ENCODE measurements at places on chromosomes 3 and 15.

- DNase-seq: no peak
Measured at GRCh38 chr3:189365609-189366564, 194.1 kb downstream of the TPRG1 start.

GRCh38 chr3:15633159-15633558 lies 31.6 kb downstream of the BTD start:
- no peak for DNase-seq

GRCh38 chr3:120332646-120333045 lies 16.5 kb downstream of the LRRC58 start:
- no peak for DNase-seq

- DNase-seq: no peak
Measured at GRCh38 chr15:41851167-41851523, 12.5 kb downstream of the PLA2G4B start.

DNA sequence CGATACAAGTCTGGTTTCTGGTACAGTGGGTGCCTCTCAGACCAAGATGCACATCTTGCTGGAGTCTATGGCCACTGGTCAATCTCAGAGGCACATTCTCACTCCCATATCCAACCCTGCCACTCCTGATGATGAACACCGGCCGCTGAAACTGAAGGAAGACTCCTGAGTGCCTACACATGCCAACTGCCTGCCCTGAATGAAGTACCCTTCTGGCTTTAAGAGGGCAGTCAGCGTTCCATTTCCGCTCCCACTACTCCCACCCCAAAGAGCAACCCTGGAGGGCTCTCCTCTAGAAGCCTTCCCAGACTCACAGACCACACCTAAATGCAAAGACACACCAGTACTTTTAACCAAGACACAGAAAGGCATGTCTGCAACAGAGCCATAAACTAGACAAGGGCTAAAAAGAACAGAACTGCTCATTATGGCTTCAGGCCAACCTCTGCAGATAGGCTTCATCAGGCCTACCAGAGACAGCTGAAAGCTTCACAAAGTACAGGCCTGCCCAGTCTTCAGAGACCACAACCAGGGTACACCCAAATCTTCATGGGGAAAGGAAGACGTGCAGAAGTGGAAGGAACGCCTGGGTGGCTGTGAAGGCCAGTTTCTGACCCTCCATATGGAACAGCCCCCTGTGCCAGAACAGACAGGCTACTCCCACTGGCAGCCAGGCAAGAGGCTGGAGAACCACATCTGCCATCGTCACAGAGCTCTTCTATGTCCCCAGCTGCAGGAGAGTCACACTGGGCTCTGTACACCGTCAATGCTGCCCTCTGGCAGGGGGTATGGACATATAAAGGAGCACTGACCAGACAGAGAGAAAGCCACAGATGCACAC lies 14.3 kb downstream of the ANP32A start:
- DNase-seq: no peak

DNA sequence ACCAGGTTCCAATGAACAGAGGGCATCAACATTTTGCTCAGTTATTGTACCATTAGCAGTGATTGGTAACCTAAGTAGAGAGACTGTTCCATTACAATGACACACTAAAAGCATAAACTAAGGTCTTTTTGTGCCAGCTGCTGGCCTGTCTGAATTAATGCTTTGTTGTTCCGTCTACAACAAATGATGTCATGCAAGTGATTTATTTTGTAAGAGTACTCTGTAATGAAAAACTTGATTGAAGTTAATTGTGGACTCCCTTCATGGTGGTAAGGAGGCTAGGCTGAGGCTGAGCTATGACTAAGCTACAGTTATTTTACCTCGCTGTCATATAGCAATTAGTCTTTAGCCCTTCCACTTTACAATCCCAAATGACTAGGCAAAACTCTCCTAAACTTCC lies 23.2 kb downstream of the RCN2 start:
- no peak for DNase-seq

- no peak for DNase-seq
Measured at GRCh38 chr3:80055306-80055705, 287.5 kb upstream of the ROBO1 start.

Data from CD4-positive, alpha-beta T cell treated with Interleukin-4 for 1 hour (primary cell).